ENCODE measurements at places on chromosomes 5 and 9. TPM values are rescaled to one million over a fixed set of nuclear protein-coding genes. Genes with fewer than 3 reads are reported as not detected.
A peak's percentile ranks its signal among the peaks of the same experiment; 100 is the strongest.

- DNase-seq: no peak
These were observed 71.9 kb downstream of the USP20 start for GRCh38 chr9:129907201-129907600.

DNA sequence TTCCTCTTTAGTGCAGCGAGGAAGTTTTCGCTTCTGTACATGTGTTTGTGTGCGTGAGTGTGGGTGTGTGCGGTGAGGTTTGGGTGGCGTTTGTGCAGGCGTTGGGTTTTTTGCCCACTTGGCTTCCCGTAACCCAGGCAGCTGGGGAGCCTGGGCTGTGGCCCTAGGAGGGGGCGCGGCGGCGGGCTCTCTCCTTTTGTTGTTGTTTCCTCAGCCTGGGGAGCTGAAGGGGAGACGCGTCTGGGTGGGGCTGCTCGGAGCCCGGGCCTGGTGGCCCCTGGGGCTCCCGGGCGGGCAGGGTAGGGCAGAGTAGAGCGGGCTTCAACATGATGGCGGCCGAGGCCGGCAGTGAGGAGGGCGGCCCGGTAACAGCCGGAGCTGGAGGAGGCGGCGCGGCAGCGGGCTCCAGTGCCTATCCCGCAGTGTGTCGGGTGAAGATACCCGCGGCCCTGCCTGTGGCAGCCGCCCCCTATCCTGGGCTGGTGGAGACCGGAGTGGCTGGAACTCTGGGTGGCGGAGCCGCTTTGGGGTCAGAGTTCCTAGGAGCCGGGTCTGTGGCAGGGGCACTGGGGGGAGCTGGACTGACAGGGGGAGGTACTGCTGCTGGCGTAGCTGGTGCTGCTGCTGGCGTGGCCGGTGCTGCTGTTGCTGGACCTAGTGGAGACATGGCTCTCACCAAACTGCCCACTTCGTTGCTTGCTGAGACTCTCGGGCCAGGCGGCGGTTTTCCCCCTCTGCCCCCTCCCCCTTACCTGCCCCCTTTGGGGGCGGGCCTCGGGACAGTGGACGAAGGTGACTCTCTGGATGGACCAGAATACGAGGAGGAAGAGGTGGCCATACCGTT lies 665 bp downstream of the RASA1 start:
- peak; percentile 78 for DNase-seq

DNA sequence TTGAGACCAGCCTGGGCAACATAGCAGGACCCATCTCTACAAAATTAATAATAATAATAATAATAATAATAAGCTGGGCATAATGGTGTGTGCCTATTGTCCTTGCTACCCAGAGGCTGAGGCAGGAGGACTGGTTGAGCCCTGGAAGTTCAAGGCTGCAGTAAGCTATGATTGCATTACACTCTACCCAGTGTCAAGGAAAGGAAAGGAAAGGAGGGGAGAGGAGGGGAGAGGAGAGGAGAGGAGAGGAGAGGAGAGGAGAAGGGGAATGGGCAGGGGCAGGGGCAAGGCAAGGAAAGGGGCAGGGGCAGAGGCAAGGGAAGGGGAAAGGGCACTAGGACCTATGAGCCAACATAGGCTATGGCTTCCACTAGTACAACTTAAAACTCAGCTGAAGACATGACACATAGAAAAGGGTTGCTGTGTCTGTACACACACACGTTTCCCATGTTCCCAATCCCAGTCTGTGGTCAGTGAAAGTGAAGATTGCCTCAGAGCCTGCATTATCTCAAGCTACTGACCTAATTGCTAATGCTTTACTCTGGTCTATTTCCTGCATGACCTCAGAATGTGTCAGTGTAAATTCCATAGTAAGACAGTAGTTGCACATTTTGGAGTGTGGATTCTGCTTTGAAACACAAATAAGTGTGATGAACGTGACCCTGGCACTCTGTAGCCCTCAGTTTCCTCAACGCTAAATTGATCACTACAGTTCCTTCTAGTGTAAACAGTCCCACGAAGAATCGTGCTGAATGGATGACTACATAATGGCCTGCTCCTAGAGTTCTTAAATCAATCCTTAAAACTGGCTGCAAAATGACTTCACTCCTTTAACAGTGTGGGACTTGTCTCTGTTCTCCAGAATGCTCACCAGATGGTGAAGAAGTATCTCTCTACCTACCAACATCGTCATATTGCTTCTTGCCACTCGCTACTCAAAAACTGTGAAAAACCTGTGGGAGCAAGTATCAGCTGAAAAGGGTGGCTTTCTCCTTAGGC lies 497.0 kb downstream of the RAB3C start:
- no peak for DNase-seq

- peak; percentile 37 for DNase-seq
These were observed 29.0 kb downstream of the SARDH start for GRCh38 chr9:133709015-133709611.

DNA sequence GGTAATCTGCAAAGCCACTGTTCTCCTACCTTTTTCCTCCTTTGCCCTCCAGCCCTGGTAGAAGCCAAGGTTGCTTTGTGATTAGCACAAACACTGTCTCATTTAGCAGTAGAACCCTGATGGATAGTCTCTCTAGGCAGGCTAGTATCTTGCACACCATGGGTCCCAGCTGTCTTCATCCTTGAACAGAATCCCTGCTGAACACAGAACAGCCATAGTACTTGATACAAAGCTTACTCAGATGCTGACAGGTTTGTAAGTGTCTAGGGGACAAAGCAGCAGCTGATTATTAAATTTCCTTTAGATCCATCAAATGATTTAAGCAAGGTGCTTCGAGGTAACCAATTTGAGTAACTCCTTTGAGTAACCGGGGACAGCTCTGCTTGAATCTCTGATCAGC lies 163.7 kb upstream of the PPP1R2B start:
- DNase-seq: no peak

Gene MIER3
- 71.6 TPM for total RNA-seq

Data from testis (tissue), 5 donors.